ENCODE measurements at places on chromosomes 4 and X. TPM values are rescaled to one million over a fixed set of nuclear protein-coding genes. Genes with fewer than 3 reads are reported as not detected.

SRPK3 gene
- 0.76 TPM for total RNA-seq

ATOH1 gene
- under 0.01 TPM for total RNA-seq

C4orf36 gene
- not detected for total RNA-seq

KLB gene
- not detected for total RNA-seq

TMPRSS11A gene
- total RNA-seq = not detected

PCDH7 gene
- 68.7 TPM for total RNA-seq
